ENCODE measurements at places on chromosomes 13 and 19.
A peak's percentile ranks its signal among the peaks of the same experiment; 100 is the strongest.

DNA sequence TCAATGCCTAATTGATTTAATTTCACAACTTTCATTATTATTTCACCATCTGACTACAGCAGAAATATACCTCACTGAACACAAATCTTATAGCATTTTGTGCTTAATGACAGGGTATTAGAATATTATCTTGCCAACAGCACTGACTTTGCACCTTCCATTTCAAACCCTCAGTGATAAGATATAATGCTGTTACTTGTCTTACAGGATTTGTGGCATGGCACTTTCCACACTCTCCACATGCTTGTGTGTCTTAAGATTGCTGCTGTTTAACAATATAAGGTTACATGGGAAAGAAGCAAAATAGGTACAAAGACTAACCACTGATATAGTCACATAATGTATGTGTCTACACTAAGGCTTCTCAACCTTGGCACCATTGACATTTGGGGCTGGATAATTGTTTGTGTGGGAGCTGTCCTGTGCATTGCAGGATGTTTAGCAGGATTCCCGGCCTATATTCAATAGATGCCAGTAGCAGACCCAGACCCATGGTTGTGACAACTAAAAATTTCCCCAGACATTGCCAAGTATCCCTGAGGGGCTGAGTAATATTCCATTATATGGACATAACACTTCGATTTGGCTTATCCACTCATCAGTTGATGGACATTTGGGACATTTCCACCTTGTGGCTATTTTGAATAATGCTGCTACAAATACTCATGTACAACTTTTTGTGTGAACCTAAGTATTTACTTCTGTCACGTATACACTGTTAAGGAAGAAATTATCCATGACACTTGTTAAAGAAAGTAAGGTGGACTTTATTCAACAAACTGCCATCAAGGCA, 5.7 kb upstream of the DIAPH3 start:
- no peak for DNase-seq

GRCh38 chr19:897442-898039, 4.3 kb downstream of the RNU6-9 start:
- no peak for DNase-seq

- DNase-seq = peak; percentile 65
Observed at GRCh38 chr13:57627663-57628062, 3.9 kb upstream of the PCDH17 start.

- DNase-seq = peak; percentile 99
Observed at GRCh38 chr19:16025108-16026101, 50.9 kb upstream of the TPM4 start.

- DNase-seq = no peak
Observed at GRCh38 chr13:48535766-48536165, 2.9 kb upstream of the RCBTB2 start.

- DNase-seq = peak; percentile 85
Observed at GRCh38 chr13:27403203-27403678, 21.2 kb upstream of the GTF3A start.

DNA sequence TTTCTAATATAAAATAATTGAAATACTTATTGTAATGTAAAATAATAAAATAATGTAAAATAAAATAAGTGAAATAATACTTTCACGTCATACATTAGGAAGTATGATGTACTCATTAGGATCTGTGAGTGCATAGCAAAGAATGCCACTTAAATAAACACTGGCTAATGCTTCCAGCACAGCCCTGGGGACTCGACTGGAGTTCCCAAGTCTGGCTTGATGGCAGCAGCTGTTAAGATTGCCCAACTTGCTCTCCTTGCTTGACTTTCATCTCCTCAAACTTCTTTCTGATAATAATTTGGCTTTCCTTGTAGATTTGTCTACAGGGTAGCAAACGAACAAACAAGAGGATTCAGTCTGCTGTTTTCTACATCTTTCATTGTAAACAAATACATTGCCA, 191.9 kb downstream of the COG6 start:
- no peak for DNase-seq
